ENCODE measurements at places on chromosomes 2 and 18. TPM values are rescaled to one million over a fixed set of nuclear protein-coding genes. Genes with fewer than 3 reads are reported as not detected.

The PRKAG3 gene
- total RNA-seq, result not detected

The CHRNG gene
- not detected for total RNA-seq

The GPAT2 gene
- total RNA-seq, result 7.6 TPM

The DPY30 gene
- 95.8 TPM for total RNA-seq

The ST8SIA3 gene
- total RNA-seq, result not detected

The SIX2 gene
- not detected for total RNA-seq

The ST8SIA5 gene
- not detected for total RNA-seq

The SCN7A gene
- not detected for total RNA-seq

The TTC27 gene
- total RNA-seq, result 26.4 TPM

The AMER3 gene
- not detected for total RNA-seq

The UGT1A6 gene
- not detected for total RNA-seq

The MROH2A gene
- total RNA-seq, result not detected

The ITGA6 gene
- total RNA-seq, result 248 TPM

The EMILIN1 gene
- total RNA-seq, result 7.2 TPM

The LAMA3 gene
- total RNA-seq, result 9.0 TPM

The XIRP2 gene
- total RNA-seq, result 0.20 TPM

The CNDP1 gene
- not detected for total RNA-seq

The RAX gene
- total RNA-seq, result not detected

The CD207 gene
- total RNA-seq, result not detected

The AQP12A gene
- total RNA-seq, result not detected

The TNFRSF11A gene
- 6.2 TPM for total RNA-seq

The KCNE4 gene
- total RNA-seq, result 0.07 TPM

The LIPG gene
- 87.9 TPM for total RNA-seq

The MC2R gene
- not detected for total RNA-seq

The IL1RN gene
- total RNA-seq, result not detected

The LCT gene
- total RNA-seq, result not detected

The SLC4A5 gene
- 0.05 TPM for total RNA-seq

The MOB1A gene
- total RNA-seq, result 112 TPM
